ENCODE measurements at places on chromosomes 13 and 19. TPM values are rescaled to one million over a fixed set of nuclear protein-coding genes. Genes with fewer than 3 reads are reported as not detected.

The SLC8A2 gene
- total RNA-seq, result 10.7 TPM

The SLC17A7 gene
- total RNA-seq, result 1.1 TPM

The PRTN3 gene
- total RNA-seq, result not detected

The NCCRP1 gene
- total RNA-seq, result 1.9 TPM

The VSTM1 gene
- 0.48 TPM for total RNA-seq

The DAND5 gene
- 0.11 TPM for total RNA-seq

The C19orf33 gene
- total RNA-seq, result 1.2 TPM

The CGB8 gene
- not detected for total RNA-seq

The MISP gene
- total RNA-seq, result 0.83 TPM

The GARIN5A gene
- total RNA-seq, result 10.5 TPM

GRCh38 chr13:52842441-52842840 lies 6.0 kb downstream of the PCDH8 start:
- DNase-seq, result no peak

DNA sequence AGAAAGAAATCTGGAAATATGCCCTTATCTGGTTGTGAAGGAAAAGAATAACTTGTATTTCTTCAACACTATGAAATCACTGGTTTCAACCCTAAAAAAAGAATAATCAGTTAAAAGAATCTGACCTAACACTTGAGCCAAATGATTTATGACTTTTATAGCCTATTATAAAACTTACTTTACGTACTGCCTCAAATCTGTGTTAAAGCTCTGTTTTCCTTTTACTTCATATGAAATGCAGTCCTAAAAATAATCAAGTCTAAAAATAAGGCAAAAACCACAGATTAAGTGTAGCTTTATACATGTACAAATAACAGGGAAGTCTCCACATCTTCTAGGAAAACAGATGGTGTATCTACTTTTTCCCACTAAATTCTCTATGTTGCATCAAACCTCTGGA lies 101.3 kb downstream of the VWA8 start:
- DNase-seq, result no peak

DNA sequence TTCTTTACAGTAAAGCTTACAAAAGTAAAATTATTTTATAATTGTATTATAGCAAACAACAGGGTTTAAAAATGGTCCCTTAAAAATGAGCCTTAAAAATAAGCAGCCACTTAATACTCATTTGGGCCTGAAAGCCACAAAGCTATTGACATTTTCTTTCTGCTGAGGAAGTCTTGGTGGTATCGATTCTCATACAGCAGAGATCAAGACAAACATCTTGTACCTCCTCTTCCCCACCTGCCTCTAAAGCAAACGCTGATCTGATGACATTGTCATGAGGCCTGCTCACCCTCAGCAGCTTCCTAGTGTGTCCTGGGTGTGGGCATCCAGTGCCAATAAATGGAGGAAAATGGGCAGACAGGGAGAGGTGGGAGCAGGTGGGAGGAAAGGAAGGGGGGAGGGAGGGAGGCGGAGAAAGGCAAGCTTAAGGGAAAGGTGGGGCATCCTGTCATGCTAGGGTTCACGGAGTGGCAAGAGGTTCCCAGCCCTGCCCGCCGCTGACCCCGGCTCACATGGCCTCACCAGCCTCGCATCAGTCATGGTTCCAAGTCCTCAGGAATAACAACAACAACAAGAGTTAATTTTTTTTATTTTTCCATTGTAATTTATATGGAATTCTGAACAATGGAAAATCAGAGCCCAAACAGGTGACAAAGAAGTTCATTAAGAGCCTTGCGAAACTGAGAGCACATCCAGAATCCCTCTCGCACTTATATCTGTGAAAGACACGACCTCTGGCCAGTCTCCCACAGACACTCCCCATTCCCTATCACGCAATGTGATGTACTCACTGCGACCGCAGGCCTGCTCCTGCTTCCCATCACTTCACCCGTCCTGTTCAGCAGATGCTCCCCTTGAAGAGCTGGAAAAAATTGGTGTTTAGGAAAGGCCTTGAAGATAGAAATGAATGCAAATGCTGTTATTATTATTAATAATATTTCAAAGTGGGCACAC lies 15.1 kb upstream of the ATP11A start:
- DNase-seq, result peak; percentile 26

- no peak for DNase-seq
These were observed 461.6 kb downstream of the LIG4 start for GRCh38 chr13:107753748-107754147.

DNA sequence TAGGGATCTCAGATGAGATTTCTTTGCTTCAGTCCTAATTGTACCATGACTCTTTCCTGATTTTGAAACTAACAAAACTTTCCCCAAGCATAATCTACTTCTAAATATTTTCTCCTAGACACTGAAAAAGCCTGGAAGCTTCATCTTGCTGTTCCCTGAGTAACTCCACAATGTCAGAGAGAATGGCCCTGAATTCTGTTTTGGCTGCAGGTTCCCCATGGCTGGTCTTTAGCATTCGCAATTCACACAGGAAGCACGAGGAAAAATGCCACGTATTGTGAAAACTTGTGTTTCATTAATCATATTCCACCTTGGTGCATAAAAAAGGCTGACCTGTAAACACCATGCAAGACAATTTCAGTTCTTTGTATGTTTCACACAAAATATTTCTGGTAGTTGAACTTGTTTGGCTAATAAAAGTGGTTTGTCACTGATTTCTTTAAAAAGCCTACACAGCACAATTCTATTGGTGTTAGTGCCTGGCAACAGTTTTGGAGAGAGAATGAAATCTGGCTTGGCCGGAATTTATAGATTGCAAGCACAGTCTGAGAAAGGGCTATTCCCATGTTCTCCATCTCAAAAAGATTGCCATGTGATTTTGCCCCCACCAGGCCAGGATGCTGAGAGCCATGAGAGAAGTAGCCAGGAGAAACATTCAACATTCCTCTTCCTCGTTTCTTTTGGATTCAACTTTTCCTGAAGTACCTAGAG lies 367.1 kb downstream of the NDFIP2 start:
- DNase-seq, result no peak

DNA sequence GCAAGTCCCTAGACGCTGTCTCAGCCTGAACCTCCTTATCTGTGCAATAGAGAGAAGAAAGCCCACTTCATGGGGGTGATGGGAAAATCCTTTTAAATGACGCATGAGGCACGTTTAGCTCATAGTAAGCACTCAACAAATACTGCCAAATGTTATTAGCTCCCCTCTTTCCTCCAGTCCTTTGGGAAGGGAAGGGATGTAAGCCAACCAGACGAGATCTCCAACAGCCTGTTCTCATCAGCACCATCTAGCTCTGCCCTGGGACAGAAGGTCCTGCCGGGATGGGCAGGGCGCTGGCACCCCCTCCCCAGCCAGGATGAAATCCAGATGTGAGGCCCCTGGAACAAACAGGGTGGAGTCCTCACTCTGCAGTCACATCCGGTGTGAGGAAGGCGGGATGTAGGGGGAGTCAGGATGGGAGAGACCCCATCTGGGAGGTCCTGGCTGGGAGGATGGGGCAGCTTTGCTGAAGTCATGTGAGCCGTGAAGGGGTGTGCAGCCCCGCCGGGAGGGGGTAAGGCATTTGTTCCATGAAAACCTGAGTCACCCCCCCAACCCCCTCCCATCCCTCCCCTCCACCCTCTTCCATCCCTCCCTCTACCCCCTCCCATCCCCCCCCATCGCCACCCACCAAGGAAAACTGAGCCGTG lies 4.6 kb downstream of the S1PR2 start:
- no peak for DNase-seq

- DNase-seq, result no peak
These were observed 14.3 kb upstream of the SBK3 start for GRCh38 chr19:55559684-55560083.

- DNase-seq, result peak; percentile 89
These were observed at the start of gene ETV2 for GRCh38 chr19:35641515-35642151. Gene ETV2, plus strand, starts transcription at chr19:35641745. Its CDS starts 716 bp downstream, at chr19:35642461.

GRCh38 chr13:88281841-88282240 lies 610.7 kb downstream of the SLITRK5 start:
- DNase-seq, result no peak

DNA sequence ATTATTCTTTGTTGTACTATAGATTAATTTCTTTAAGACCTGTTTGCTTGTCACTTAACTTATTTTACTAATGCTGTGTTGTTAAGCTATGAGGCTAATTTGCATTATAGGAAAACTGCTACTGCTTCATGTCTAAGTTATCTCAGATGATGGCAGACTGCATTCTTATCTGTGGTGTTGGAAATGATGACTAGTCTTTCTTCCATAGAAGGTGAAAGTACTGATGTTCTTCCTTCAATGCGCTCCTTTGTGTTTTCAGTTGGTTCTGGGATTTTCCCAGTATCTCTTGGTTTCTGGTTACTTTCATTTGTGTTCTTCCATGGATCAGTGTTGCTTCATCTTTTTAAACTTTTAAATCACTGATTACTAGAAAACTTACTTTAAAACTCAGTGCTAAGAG lies 46.9 kb downstream of the TPP2 start:
- no peak for DNase-seq

DNA sequence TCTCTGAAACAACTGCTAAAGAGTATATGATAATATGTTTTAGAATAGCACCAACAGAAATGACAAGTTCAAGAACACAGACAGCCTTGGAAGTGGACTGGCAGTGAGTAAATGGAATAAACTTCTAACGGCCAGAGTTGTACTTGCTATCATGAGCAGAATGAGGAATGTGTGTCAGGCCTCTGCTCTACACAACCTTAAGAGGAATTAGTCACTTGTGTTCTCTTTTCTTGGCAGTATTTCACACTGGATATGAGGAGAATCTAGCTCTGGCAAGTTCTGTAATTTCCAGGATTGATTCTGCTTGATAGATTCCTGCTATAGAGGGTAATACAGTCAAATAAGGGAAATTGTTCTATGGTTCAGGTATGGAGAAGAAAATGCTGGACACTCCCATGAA lies 757.3 kb downstream of the EFNB2 start:
- DNase-seq, result no peak

GRCh38 chr13:43298816-43299215 lies 275.4 kb downstream of the DNAJC15 start:
- no peak for DNase-seq

GRCh38 chr13:94079876-94080275 lies 399.6 kb downstream of the DCT start:
- no peak for DNase-seq

DNA sequence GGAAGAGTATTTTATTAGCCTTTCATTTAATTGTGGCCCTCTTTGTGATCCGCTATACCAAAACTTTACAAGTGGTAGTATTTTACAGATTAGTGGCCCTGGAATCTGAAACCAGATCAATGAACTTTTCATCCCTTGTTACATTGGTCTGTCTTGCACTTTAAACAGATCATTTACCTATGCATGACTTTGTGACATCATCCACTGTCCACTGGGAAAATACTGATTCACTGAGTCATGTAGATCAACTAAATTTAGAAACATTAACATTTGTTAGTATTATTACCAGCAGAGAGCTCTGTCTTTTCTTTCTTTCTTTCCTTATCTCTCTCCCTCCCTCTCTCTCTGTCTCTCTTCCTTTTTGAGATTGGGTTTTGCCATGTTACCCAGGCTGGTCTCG lies 17.5 kb downstream of the PCDH8 start:
- no peak for DNase-seq

GRCh38 chr13:51820016-51820597 lies 16.1 kb upstream of the DHRS12 start:
- DNase-seq, result no peak

DNA sequence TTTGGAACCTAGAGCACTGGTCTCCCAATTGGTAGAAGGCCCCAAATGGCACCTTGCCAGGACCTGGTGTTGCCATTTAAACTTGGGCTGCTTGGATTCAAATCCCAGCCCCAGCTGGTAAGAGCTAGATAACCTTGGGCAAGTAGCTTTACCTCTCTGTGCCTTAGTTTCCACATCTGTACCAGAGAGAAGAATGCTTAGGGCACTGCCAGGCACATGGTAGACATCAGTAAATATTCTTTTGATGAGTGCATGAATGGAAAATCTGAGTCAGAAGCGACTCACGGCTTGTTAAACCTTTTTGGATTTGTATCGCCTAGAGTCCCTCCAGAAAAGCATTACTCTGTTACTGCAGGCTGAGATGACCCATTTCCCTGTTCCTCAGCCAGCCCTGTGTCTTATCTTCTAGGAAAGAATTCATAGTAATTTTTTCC lies 90.9 kb downstream of the SIPA1L3 start:
- no peak for DNase-seq

GRCh38 chr13:98448642-98448928 lies 128.3 kb downstream of the STK24 start:
- no peak for DNase-seq

GRCh38 chr13:68124437-68125086 lies 894.4 kb upstream of the PCDH9 start:
- no peak for DNase-seq

DNA sequence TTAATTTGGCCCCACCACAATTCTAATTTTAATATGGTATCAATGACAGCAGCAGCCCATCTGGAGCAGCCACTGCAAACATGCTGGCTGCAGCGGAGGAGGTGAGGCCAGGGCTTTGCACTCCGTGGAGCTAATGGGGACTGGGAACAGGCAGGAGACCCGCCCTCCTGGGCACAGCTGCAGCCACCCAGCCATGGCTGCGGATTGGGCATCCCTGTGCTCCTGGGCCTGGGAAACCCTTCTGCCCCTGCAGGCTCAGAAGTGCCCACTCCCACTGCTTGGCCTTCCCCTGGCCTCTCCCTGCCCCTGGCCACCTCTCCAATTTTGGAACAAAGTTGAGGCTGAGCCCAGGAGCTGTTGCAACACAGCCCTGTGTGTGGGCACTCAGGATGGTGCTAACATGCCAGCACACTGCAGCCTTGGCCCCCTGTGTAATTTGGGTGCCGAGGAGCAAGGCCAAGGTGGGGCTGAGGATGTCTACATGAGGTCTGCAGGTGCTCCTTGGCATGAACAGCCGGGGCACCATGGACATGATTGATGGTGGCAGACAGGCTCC lies 123.6 kb downstream of the PCDH9 start:
- DNase-seq, result no peak
